ENCODE measurements at places on chromosomes 12 and 14.

- DNase-seq, result no peak
Measured at GRCh38 chr12:6792522-6793201, 3.3 kb downstream of the CD4 start.

DNA sequence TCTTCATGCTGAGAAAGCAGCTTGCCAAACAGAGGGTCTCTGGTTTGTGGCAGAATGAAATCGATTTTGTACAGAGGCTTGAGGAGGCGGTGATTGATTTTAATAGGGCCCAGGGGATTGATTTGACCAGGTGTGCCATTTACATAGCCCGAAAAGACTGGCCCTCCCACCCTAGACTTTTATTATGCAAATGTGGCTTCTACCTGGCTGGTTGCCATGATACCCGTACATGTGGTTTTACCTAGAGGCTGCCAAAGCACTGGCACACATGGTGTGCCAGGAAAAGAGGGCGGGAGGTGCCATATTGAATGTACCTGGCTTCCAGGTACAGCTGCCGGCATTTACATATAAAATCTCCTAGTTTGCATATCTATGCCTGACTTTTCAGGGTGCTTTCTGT is 18.0 kb upstream of the GUCY2C start:
- DNase-seq, result no peak

GRCh38 chr12:77954206-77954555 is 123.5 kb downstream of the NAV3 start:
- no peak for DNase-seq

GRCh38 chr12:31342286-31342685 is 16.3 kb upstream of the SINHCAF start:
- DNase-seq, result no peak

DNA sequence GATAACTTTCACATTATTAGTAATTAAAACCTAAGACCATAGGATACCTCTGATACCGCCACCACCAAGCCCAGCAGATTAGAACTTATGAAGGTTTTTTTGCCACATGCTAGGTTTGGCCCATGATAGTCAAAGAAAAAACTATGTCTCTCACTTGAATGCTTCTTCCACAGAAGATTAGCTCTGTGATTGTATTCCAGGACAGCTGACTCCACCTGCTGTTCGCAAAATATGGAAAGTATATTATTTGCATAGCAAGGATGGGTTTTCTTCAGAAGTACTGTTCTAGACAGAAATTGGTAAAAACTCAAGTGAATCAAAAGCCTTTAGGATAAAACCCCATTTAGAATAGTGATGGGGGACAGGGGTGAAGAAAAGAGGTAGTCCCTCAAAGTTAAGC is 42.2 kb downstream of the PPFIBP1 start:
- DNase-seq, result no peak

DNA sequence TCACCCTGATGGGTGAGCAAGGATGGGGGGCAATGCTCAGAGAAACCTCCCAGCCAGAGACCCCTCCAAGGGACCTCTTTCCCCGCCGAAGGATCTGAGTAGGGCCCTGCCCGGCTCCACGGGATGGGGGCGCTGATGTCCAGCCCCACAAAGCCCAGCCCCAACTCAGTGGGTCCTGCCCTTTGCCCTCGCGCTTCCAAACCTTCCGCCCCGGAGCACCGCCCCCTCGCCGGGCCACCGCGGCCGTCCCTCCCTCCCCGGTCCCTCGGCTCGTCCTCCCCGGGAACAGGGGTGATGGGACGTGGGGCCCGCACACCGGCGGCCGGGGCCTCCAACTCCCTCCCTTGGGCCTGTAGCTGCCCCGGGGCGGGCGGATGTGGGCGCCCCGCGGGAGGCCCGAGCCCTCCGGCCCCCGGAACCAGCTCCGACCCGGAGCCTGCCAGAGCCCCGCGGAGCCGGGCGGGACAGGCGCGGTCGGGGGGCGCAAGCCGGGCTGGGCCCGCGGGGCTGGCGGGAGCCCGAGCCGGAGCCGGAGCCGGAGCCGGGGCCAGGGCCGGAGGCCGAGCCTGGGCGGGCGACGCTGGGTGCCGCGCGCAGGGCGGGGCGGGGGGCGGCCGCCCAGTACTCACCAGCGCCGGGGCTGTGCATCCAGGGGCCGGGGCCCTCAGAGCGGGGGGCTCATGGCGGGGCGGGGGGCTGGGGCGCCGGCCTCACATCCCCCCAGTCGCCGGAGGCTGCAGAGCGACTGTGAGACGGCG is 386 bp downstream of the HDAC7 start:
- DNase-seq, result no peak

DNA sequence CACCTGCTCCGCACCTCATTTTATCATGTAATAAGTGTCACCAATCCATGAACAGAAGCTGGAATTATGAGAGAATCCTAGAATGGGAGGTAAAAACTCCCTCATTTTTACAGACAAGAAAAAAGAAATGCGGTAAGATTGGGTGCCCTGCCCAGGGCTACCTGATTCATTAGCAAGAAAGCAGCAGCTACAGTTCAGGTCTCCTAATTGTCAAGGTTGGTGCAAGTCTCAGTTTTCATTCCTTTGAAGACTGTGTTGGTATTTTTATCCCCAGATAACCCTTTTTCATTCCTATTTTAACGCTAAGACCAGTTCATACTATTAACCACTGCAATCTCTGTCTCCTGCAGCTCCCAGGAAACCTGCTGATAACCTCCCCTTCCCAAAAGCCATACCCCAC is 6.9 kb downstream of the DUSP6 start:
- no peak for DNase-seq

DNA sequence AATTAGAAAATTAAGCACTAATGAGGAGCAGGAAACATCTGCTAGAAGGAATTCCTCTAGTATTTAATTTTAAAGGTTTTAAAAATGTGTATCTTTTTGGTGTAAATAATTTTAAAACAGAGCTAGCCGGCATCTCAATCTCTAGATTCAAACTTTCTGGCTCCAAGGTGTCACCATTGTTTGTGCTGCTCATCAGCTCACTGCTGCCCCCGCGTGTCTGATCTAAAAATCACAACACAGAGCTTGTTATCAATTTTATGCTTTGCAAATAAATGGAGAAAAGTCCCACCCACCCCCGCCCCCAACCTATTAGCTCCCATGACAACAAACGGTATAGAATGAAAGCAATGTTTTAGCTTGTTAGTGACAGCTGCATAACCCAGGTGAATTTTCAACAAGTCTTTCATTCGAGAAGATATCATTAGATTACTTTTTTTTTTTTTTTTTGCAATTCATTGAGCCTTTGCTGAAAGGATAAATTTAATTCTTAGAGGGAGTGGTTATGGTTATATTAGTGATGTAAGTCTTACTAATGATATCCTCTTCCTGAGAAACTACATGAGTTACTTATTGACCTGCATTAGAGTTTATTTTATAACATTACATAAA is 11.3 kb upstream of the ABHD12B start:
- DNase-seq, result peak; percentile 80

DNA sequence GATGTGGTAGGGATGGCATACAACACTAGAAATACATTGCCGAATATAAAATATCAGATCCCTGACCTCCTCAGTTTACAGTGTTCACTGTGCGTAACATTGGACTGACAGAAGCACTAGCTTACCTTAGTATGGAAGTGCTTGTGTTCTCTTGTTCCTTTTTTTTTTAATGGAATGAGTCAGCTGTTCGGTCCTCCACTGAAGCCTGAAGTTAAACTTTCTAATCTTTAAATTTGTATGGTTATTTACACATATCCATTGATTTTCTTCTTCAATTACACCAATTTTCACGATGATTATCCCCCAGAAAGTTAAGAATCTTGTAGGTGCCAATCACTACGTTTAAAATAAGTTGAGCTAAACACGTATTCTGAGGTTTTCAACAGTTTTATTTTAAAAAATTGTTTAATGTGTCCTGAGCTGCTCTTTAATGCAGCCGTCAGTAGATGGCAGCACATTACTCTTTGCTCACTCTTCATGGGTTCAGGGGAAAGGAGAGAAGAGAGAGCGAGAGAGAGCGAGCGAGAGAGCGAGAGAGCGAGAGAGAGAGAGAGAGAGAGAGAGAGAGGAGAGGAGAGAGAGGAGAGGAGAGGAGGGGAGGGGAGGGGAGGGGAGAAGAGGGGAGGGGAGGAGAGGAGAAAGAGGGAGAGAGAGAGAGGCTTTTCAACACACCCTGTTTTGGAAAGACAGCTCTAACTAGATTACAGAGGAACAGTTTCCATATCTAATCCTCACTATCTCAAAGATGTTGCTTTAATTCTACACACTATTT is 134.7 kb upstream of the SCAF11 start:
- DNase-seq, result peak; percentile 84

DNA sequence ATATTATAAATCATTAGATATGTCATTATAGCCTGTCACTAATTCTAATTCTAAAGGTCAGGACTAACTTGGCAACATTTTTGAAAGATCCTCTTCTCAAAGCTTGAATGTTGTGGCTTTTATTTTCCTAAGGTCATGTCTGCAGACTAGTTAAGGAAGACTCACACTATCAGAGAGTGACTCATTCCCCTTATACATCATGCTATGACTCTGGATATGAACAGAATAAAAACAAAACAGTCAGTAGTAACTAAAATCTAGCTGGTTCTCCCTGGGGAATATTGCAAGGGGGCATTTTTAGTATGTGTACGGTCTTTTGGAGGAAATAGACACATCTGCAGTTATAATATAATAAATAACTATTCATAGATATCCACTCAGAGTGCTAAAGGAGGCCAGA is 170.6 kb downstream of the SLC2A13 start:
- DNase-seq, result peak; percentile 27

DNA sequence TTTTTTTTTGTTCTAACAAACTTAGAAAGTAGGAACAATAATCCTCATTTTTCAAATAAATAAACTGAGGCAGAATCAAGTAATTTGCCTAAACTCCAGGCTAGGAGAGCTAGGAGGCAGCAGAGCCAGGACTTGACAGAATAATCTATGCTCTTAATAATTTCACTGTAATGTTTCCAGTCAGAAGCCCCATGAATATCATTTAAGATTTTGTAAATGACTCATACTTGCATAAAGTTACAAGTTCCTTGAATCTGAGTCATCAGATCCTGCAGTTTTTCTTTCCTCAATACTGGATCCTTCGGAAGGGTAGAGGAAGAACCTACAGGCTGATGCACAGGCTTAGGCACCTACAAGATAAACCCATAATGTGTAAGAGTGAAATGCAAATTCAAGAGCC is 29.0 kb downstream of the CAPRIN2 start:
- DNase-seq, result peak; percentile 88

- peak; percentile 56 for DNase-seq
Measured at GRCh38 chr12:79555028-79555925, 135.5 kb downstream of the PAWR start.

DNA sequence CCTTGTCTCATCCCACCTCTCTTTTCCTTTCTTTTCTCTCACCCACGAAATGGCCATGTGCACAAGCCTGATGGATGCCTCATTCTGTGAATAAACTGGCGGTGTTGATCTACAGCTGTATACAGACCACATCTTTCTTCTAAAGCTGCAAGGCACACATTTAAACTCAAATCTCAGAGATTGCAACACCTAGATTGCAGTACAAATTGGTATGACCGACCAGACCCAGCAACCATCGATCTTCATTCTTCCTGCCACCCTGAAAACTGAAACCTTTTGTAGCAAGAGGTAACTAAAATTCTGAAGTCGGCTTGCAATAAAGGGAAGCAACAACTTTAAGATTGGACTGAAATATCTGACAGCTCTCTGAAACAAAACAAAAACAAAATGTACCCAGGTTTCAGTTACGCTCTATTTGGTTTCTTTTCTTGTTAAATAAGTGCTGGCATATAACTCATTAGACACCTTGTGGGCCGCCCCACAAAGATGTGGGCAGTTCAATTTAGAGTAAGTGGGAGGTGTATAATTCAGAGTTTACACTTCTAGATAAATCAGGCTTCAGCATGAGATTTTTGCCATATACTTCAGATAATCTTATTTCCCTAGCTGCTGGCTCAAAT is 390.0 kb upstream of the NOVA1 start:
- DNase-seq, result no peak

DNA sequence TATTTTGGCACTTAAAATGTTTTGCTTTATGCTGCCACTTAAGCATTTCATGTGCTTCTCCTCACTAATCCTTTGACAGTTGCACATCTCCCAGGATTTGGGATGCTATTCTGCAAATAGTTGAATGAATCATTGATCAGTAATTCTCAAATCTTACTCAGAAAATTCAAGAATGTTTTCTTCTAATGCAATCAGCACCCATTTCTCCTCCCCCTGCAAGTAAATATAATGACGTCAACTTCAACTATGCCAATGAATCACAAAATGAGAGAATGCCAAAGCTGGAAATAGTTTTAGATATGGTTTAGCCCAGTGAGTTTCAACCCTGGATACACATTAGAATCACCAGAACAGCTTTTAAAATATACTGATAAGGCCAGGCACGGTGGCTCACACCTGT is 2.1 kb upstream of the BLOC1S1 start:
- peak; percentile 84 for DNase-seq

GRCh38 chr12:113276946-113277500 is 55.8 kb downstream of the TPCN1 start:
- no peak for DNase-seq

GRCh38 chr12:118052324-118053070 is 8.5 kb downstream of the WSB2 start:
- DNase-seq, result peak; percentile 88

GRCh38 chr12:12538535-12538934 is 24.1 kb downstream of the DUSP16 start:
- no peak for DNase-seq

DNA sequence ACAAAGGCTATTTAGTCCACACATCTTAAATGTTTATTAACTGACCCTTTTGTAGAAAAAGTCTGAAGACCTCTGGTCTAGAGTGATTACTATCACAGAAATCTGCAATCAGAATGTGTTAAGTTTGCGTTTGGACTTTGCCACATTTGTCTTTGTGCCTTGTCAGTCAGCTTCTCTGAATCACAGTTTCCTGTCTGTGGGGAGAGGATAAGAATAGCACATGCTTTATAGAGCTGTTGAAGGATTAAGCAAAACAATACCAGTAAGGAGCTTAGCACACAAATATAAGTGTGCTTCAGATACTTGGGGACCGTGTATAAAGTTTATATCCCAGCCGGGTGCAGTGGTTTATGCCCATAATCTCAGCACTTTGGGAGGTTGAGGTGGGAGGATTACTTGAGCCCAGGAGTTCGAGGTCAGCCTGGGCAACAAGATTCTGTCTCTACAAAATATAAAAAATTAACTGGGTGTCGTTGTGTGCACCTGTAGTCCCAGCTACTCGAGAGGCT is 63.0 kb upstream of the BTG1 start:
- peak; percentile 75 for DNase-seq

DNA sequence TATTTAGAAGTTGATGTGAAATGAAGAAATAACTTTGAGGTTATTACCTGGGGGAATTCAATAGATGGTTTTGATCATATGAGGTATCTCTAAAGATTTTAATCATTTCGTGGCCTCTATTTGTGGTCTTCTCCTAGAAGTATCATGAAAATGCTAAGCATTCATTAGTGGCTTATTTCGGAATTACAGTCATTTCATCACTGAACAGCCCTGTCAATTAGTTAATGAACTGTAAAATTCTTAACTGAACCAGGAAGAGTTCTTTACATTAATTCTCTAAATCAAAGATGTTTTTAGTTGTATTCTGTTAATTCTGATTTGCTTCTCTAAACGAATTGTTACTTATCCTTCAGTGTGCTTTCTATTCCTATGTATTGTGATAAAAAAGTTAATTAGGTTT is 248.9 kb downstream of the PAX9 start:
- no peak for DNase-seq

GRCh38 chr12:79409562-79409961 is 281.2 kb downstream of the PAWR start:
- DNase-seq, result peak; percentile 97
